Hair follicle dermal papilla cell (primary cell): ENCODE measurements at places on chromosomes 16 and 17. TPM values are rescaled to one million over a fixed set of nuclear protein-coding genes. Genes with fewer than 3 reads are reported as not detected.

Gene CMTR2
- total RNA-seq: 35.3 and 40.1 TPM in 2 replicates

Gene TP53TG3
- total RNA-seq: not detected in 2 replicates

Gene SCGB1C2
- total RNA-seq: not detected in 2 replicates

Gene LRRC46
- under 0.01 TPM in 1 of 2 replicates, not detected in the other for total RNA-seq

Gene NAT9
- total RNA-seq: 39.3 and 42.5 TPM in 2 replicates
